Activated CD4-positive, alpha-beta T cell treated with anti-CD3 and anti-CD28 coated beads, Interleukin-2, amount 50 U/mL, for 48 hours (primary cell): ENCODE measurements at places on chromosomes 7 and 10.

- DNase-seq = no peak
Observed at GRCh38 chr10:71143610-71144009, 68.8 kb upstream of the UNC5B start.

- no peak for DNase-seq
Observed at GRCh38 chr7:69843653-69844052, 245.4 kb downstream of the AUTS2 start.

- DNase-seq = no peak
Observed at GRCh38 chr10:114289096-114289436, 50.0 kb downstream of the VWA2 start.

DNA sequence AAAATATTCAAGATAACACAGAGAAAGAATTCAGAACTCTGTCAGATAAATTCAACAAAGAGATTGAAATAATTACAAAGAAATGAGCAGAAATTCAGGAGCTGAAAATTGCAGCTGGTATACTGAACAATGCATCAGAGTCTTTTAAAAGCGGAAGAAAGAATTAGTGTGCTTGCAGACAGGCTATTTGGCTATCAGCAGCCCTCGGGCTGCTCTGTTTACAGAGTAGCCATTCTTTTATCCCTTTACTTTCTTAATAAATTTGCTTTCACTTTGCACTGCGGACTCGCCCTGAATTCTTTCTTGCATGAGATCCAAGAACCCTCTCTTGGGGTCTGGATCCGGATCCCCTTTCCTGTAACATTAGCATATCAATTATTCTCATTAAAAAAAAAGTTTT, 1040.0 kb downstream of the SORCS3 start:
- DNase-seq = no peak

DNA sequence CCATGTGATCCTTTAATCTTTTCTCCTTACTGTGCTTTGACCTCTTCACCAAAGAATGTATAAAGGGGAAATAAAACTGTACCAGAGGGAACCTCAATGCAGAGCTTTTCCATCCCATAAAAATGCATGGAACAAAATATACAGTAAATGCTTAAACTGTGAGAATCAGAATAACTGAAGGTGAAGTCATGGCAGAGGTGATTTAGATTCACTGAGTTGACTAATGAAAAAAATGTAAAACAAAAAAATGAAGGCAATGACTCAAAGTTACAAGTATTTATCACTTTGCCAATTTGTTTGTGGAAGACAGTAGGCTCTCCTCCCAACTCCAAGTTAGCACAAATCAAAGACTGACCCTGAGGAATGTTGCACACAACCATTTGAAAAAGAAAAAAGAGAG, 1331.6 kb upstream of the SORCS1 start:
- DNase-seq = no peak

DNA sequence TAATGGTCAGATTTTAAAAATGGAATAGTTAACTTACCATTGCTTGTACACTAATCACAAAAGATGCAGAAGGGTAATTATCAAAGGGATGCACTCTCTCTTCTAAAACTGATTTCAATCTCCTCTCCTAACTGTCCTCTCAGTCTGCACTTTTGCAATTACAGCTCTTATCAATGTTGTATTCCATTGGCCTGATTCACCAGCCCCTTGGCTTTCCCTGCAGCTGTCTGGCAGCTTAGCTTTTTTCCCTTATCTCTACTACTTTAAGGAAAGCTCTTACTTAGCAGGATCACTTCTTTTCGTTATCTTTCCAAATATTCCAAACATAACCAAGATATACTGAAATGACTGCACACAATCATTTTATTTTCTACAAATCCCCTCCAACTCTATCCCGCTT, 448.8 kb downstream of the GRM8 start:
- DNase-seq = no peak

DNA sequence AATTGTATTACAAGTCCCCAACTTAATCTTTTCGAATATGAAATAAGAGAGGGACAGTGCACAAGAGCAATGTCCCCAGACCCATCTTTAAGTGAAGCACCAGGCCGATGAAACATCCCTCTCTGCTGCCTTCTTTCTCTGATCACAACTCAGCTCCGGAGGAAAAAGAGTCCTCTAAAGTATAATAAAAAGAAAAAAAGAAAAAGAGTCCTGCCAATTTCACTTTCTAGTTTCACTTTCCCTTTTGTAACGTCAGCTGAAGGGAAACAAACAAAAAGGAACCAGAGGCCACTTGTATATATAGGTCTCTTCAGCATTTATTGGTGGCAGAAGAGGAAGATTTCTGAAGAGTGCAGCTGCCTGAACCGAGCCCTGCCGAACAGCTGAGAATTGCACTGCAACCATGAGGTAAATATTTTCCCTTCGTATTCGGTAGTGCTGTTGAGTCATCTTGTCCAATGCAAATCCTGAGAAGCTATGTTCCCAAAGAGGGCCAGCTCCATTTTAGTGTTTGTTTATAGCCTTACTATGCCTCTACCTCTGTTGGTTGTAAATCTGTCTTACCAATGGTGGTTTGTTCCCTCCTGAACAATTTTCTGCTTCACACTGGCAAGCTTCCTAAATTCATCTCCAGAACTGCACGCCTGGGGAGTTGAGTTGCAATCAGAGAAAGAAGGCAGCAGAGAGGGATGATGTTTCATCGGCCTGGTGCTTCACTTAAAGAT, at the start of gene IFIT2:
Gene IFIT2 (plus strand): TSS at position 326 of the 725 bp plus-strand sequence. CDS start 78 bp downstream, at position 404.
- peak; percentile 16 for DNase-seq
